ENCODE measurements at places on chromosomes 2 and 18. TPM values are rescaled to one million over a fixed set of nuclear protein-coding genes. Genes with fewer than 3 reads are reported as not detected.

The PID1 gene
- total RNA-seq, result 8.5 TPM

The PJVK gene
- total RNA-seq, result 1.7 TPM

The CLEC4F gene
- total RNA-seq, result not detected

The CXCR4 gene
- total RNA-seq, result not detected

The MARCHF4 gene
- 2.3 TPM for total RNA-seq

The KLHL30 gene
- total RNA-seq, result 3.6 TPM

The PDE1A gene
- total RNA-seq, result 3.2 TPM

The FZD7 gene
- total RNA-seq, result 21.3 TPM

The TTL gene
- 42.7 TPM for total RNA-seq

The ANKRD30B gene
- total RNA-seq, result 0.24 TPM

The PLEK gene
- not detected for total RNA-seq

The TBR1 gene
- not detected for total RNA-seq

The STAT4 gene
- total RNA-seq, result 5.6 TPM

The SERPINB13 gene
- not detected for total RNA-seq

The OXER1 gene
- total RNA-seq, result 0.32 TPM

The HRH4 gene
- not detected for total RNA-seq

The MZT2A gene
- 35.0 TPM for total RNA-seq

The SLC4A5 gene
- total RNA-seq, result 0.81 TPM

The ITPRIPL1 gene
- total RNA-seq, result 10.7 TPM

The UGT1A4 gene
- not detected for total RNA-seq

The FTCDNL1 gene
- total RNA-seq, result 0.73 TPM

The LRP2 gene
- total RNA-seq, result not detected

The CCDC85A gene
- 2.9 TPM for total RNA-seq

The SPR gene
- 14.3 TPM for total RNA-seq

The FOXD4L1 gene
- total RNA-seq, result 0.32 TPM

The WDCP gene
- total RNA-seq, result 8.4 TPM

The CNTNAP5 gene
- total RNA-seq, result 0.12 TPM

The C2orf78 gene
- not detected for total RNA-seq

The ZNF385B gene
- total RNA-seq, result under 0.01 TPM

Measured in hair follicle dermal papilla cell (primary cell).